GM23338 (cell line): ENCODE measurements at places on chromosomes 1 and 21. TPM values are rescaled to one million over a fixed set of nuclear protein-coding genes. Genes with fewer than 3 reads are reported as not detected.
A peak's percentile ranks its signal among the peaks of the same experiment; 100 is the strongest.

- no peak overlapping the region for H3K27ac ChIP-seq
- H3K36me3 ChIP-seq: no peaks in the 10 kb centered on the region
- no peak overlapping the region for H3K4me3 ChIP-seq
- no peaks in the 10 kb centered on the region for H3K4me1 ChIP-seq
- DNase-seq: peak; percentile 83
- no peaks in the 10 kb centered on the region; the same call in 1 of the 2 replicates for H3K27me3 ChIP-seq
These were observed 102.4 kb upstream of the SERBP1 start for GRCh38 chr1:67532452-67533216.

- H3K36me3 ChIP-seq: no peaks in the 10 kb centered on the region
- no peaks in the 10 kb centered on the region for H3K4me1 ChIP-seq
- H3K4me3 ChIP-seq: no peak overlapping the region
- H3K27ac ChIP-seq: no peak overlapping the region
- no peaks in the 10 kb centered on the region for H3K27me3 ChIP-seq
These were observed 147.9 kb downstream of the GREM2 start for GRCh38 chr1:240464099-240464498.

GRCh38 chr21:35414507-35415139, 365.5 kb upstream of the RUNX1 start:
- no peak overlapping the region for H3K27ac ChIP-seq
- H3K36me3 ChIP-seq: no peaks in the 10 kb centered on the region
- no peaks in the 10 kb centered on the region for H3K27me3 ChIP-seq
- peak; percentile 17 for DNase-seq
- H3K4me3 ChIP-seq: no peak overlapping the region
- H3K4me1 ChIP-seq: peaks cover 9% of the 10 kb centered on the region; the same call in 1 of the 2 replicates

DNA sequence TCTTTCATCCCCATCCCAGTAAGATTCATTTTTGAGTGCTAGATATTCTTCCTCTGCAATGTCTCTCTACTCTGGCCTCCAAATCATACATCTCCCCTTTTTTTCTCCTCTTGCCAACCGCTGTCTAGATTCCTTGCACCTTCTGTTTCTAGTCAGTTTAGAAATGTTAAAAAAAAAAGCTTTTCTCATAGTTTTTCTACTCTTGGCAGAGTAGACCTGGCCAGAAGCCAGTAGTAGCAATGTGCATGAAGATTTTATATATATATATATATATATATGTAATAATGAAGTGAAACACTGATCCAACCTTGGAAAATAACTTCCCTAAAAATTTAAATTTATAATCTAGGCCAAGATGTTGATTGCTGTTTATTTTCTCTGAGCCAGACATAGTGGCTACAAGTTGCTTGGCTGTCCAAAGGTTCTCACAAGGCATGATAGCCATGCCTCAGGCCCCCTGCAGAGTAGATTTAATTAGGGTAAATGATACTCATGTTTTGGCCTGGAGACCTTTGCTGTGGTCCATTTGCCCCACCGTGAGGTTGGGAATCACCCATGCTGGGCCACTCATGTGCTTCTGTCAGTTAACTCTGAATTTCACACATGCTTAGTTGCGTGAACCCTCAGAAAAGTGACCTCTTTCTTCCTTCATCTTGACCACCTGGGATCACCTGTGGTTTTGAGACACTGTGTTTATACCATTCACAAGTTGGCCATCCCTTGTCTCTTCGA, 103.4 kb upstream of the KCNE2 start:
- no peaks in the 10 kb centered on the region for H3K36me3 ChIP-seq
- no peaks in the 10 kb centered on the region for H3K27me3 ChIP-seq
- no peak overlapping the region for H3K27ac ChIP-seq
- DNase-seq: no peak

- no peak overlapping the region for H3K27ac ChIP-seq
- no peaks in the 10 kb centered on the region for H3K36me3 ChIP-seq
- H3K4me3 ChIP-seq: no peak overlapping the region
- H3K4me1 ChIP-seq: peaks cover 18% of the 10 kb centered on the region
- no peaks in the 10 kb centered on the region for H3K27me3 ChIP-seq
These were observed 65.5 kb downstream of the CASZ1 start for GRCh38 chr1:10730985-10731384.

NIPAL3 gene
- 4.6 and 5.5 TPM in 2 replicates for polyA plus RNA-seq

DNA sequence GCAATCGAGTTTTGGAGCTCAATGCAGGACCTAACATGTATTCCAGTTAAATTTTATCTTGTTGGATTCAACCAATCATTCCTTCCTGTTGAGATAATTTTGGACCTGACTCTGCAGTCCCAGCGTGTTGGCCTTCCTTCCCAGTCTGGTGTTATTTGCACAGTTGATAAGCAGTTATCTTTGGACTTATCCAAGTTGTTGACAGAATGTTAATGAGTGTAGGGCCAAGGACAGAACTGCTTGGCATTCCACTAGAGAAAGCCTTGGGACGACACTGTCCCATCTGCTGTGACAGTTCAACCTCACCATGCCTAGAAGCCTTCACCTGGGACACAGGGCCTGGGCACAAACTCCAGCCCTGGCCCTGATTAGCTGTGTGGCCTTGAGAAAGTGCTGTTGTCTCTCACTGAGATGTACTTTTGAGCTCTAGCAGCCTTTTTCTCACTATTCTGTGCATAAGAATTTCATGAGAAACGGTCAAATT, 104.1 kb upstream of the SLC25A33 start:
- no peak overlapping the region for H3K4me3 ChIP-seq
- no peaks in the 10 kb centered on the region for H3K36me3 ChIP-seq
- no peak for DNase-seq
- H3K4me1 ChIP-seq: 0 out of 2 replicates have a peak, but pooled peaks cover 3% of the 10 kb centered on the region
- H3K27me3 ChIP-seq: no peaks in the 10 kb centered on the region
- no peak overlapping the region for H3K27ac ChIP-seq

CD2 gene
- polyA plus RNA-seq: not detected in 2 replicates

DNA sequence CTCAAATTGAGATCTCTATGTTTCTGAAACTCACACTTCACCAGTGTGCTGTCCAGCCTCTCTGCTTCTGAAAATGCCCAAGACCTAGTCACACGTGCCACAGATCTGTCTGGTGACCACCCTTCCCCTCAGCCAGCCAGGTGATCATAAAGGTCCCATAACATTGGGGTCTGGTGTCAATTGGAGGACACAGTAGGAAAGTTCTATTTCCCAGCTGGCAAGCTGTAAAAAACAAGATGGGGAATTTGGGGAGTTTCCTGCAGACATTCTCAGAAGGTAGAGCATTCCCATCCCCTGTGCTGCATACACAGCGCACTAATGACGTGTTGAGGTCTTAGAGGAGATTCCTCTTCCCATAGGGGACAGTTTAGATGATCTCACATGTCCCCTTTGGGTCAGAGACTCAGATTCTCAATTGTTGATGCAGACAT, 50.1 kb downstream of the RPS6KA1 start:
- no peaks in the 10 kb centered on the region for H3K36me3 ChIP-seq
- no peak overlapping the region for H3K4me3 ChIP-seq
- H3K27ac ChIP-seq: no peak overlapping the region
- DNase-seq: no peak
- no peaks in the 10 kb centered on the region for H3K27me3 ChIP-seq
- no peaks in the 10 kb centered on the region for H3K4me1 ChIP-seq

GRCh38 chr1:86396498-86396890, 371 bp upstream of the ODF2L start:
- H3K36me3 ChIP-seq: no peaks in the 10 kb centered on the region
- peak overlapping the region; percentile 78 for H3K4me3 ChIP-seq
- peak; percentile 47 for DNase-seq
- no peaks in the 10 kb centered on the region for H3K27me3 ChIP-seq
- H3K27ac ChIP-seq: peak overlapping the region; percentile 68
